ENCODE measurements at places on chromosomes 1 and 21. TPM values are rescaled to one million over a fixed set of nuclear protein-coding genes. Genes with fewer than 3 reads are reported as not detected.

LRRIQ3 gene
- total RNA-seq, result not detected

HOOK1 gene
- total RNA-seq, result not detected

LCE2C gene
- total RNA-seq, result not detected

OR10Z1 gene
- total RNA-seq, result not detected

OR2G6 gene
- total RNA-seq, result not detected

DNA sequence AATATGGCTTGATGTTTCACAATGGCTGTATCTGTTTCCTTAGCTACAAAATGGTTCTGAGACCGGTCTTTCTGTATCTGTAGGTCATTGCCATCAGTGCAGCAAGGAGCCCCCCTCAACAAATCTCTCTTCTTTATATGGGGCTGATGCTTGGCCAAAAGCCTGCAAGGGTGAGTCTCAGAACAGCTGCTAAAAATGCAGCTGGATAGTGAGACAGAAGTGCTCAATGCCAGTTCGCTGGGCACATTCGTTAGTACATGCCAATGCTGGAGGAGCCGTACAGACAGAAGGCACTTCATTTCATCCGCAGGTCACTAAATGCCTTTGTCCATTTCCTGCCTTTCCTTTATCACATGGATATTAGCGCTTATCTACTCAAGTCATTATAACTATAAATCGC, 67.3 kb downstream of the RUNX1 start:
- DNase-seq, result no peak
- H3K36me3 ChIP-seq, result no peaks in the 10 kb centered on the region
- H3K4me1 ChIP-seq, result no peaks in the 10 kb centered on the region
- H3K27ac ChIP-seq, result no peak overlapping the region

DNA sequence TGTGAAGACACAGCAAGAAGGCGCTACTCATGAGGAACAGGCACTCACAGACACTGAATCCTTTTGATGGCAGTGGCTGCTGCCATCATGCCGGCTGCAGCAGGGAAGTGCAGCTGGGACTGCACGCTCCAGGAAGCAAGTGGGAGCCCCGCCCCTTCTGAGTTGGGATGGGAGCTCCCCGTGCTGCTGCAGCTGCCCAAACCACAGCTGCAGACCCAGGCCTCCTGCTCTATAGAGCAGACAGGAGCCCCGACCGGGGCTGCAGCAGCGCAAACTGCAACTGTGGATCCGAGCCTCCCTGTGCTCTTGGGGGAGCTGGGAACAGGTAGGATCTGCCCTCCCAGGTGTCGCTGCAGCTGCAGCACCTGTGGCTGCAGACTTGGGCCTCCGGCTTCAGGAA, 65.2 kb upstream of the MARK1 start:
- DNase-seq, result no peak
- no peaks in the 10 kb centered on the region for H3K27me3 ChIP-seq
- H3K27ac ChIP-seq, result no peak overlapping the region
- H3K36me3 ChIP-seq, result no peaks in the 10 kb centered on the region
- H3K4me3 ChIP-seq, result no peak overlapping the region

GRCh38 chr1:221881805-221882581, 140.1 kb upstream of the DUSP10 start:
- DNase-seq, result no peak
- no peaks in the 10 kb centered on the region for H3K27me3 ChIP-seq
- no peak overlapping the region for H3K27ac ChIP-seq
- H3K4me1 ChIP-seq, result no peaks in the 10 kb centered on the region
- no peak overlapping the region for H3K4me3 ChIP-seq

GRCh38 chr1:90820745-90821144, 103.6 kb upstream of the BARHL2 start:
- H3K4me3 ChIP-seq, result no peak overlapping the region
- no peaks in the 10 kb centered on the region for H3K4me1 ChIP-seq
- no peaks in the 10 kb centered on the region for H3K27me3 ChIP-seq
- DNase-seq, result no peak

GRCh38 chr21:33732038-33732437, 89.7 kb downstream of the ITSN1 start:
- H3K4me3 ChIP-seq, result no peak overlapping the region
- peaks cover 14% of the 10 kb centered on the region for H3K36me3 ChIP-seq
- DNase-seq, result no peak
- H3K27ac ChIP-seq, result no peak overlapping the region
- no peaks in the 10 kb centered on the region for H3K4me1 ChIP-seq

DNA sequence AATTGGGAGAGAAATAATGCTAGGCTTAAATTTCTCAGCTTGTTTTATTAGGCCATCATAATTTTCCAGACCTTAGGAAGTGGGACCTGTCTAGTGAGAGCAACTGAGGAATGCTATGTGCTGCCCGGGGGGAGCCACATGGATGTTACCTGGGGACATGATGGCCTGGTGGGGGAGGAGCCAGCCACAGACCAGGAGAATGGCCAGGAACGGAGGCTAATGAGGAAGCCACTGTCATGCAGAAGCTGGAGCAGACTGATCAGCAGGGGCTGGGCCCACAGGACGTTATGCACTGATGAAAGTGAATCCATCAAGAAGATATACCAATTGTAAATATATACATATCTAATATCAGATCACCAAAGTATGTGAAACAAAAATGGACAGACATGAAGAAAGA, 4.6 kb upstream of the KRTAP10-1 start:
- H3K4me3 ChIP-seq, result no peak overlapping the region
- no peak for DNase-seq
- no peak overlapping the region for H3K27ac ChIP-seq
- no peaks in the 10 kb centered on the region for H3K27me3 ChIP-seq
- no peaks in the 10 kb centered on the region for H3K36me3 ChIP-seq
- H3K4me1 ChIP-seq, result no peaks in the 10 kb centered on the region

- H3K4me1 ChIP-seq, result no peaks in the 10 kb centered on the region
- H3K27ac ChIP-seq, result no peak overlapping the region
- no peak overlapping the region for H3K4me3 ChIP-seq
- DNase-seq, result no peak
These were observed 65.8 kb downstream of the TRIM11 start for GRCh38 chr1:228340686-228341449.

GRCh38 chr1:111927652-111928051, 61.8 kb downstream of the KCND3 start:
- H3K27me3 ChIP-seq, result no peaks in the 10 kb centered on the region
- H3K4me1 ChIP-seq, result no peaks in the 10 kb centered on the region
- no peak overlapping the region for H3K4me3 ChIP-seq
- DNase-seq, result peak; percentile 47
- H3K36me3 ChIP-seq, result no peaks in the 10 kb centered on the region

DNA sequence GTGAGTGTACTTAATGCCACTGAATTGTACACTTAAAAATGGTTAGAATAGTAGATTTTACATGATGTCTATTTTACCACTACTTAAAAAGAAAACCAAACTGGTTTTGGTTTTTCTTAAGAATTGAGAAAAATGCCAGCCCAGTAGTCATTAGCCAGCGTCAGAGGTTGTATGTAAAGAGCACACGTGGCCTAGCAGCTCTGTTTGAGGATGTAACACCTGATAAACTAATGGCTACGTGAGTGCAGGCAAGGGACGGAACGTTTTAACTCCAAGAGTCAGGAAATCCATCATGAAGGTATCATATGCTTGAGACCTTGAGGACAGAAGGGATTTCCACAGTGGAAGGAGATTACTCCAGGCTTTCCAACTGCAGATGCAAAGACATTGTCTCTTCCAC, 223.7 kb downstream of the MRPL39 start:
- H3K4me3 ChIP-seq, result no peak overlapping the region
- DNase-seq, result no peak
- H3K4me1 ChIP-seq, result no peaks in the 10 kb centered on the region
- no peak overlapping the region for H3K27ac ChIP-seq
- no peaks in the 10 kb centered on the region for H3K27me3 ChIP-seq

DNA sequence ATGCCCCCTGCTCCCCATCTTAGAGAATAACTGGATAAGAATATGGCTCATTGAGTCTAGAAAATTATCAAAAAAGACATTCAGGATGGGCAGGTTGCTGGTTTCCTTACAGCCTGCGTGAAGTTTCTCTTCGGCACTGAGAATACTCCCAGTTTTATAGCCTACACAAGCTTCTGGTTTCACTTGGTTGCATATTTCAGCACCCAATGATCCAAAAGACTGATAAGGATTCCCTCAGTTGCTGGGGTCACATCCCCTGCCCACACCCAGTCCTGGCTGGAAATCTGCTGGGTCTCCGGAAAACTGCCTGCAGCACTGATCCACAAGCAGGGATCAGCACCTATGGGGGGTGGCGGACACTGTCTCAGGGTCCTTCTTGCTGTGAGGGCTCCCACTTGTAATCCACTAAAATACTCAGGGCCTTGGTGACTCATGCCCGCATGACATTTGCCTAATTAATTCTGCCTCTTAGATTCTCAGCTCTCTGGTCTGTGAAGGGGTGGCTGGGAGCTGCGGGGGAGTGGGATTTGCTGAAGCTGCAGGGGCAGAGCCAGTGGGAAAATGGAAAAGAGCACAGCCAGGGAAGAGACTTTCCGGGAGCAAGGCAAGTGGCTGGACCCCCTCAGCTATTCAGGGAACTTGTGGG, 142.5 kb downstream of the ZNF648 start:
- H3K36me3 ChIP-seq, result no peaks in the 10 kb centered on the region
- no peak for DNase-seq
- H3K4me3 ChIP-seq, result no peak overlapping the region
- no peaks in the 10 kb centered on the region for H3K4me1 ChIP-seq
- H3K27ac ChIP-seq, result no peak overlapping the region
- H3K27me3 ChIP-seq, result no peaks in the 10 kb centered on the region

- no peaks in the 10 kb centered on the region for H3K4me1 ChIP-seq
- peaks cover 7% of the 10 kb centered on the region for H3K36me3 ChIP-seq
- no peak for DNase-seq
- H3K27ac ChIP-seq, result peak overlapping the region; percentile 67
These were observed 514 bp downstream of the S1PR1 start for GRCh38 chr1:101237229-101237837.

DNA sequence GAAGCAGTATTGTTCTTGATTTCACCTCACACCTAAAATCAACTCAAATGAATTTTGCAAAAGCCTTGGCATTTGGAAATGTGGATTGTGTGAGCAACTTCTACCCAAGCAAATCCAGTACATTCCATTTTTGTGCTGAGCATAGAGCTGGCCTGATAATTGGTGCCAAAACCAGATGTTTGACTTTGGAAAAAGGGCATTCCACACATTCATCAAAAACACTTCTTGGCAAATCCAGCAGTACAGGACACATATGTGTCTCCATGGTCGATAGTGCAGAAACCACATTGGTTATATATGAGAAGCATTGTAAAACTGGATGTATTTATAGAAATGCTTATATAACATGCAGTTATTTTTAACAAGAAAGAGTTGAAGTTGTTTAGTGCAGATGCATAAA, 210.4 kb downstream of the KCNK2 start:
- no peaks in the 10 kb centered on the region for H3K4me1 ChIP-seq
- no peaks in the 10 kb centered on the region for H3K27me3 ChIP-seq
- H3K4me3 ChIP-seq, result no peak overlapping the region

GRCh38 chr1:169113613-169114119, 7.2 kb downstream of the ATP1B1 start:
- H3K36me3 ChIP-seq, result peaks cover 4% of the 10 kb centered on the region
- no peak overlapping the region for H3K27ac ChIP-seq
- H3K27me3 ChIP-seq, result no peaks in the 10 kb centered on the region
- H3K4me1 ChIP-seq, result peaks cover 10% of the 10 kb centered on the region
- no peak for DNase-seq
- no peak overlapping the region for H3K4me3 ChIP-seq

GRCh38 chr1:86957221-86957620, 42.8 kb downstream of the HS2ST1 start:
- no peaks in the 10 kb centered on the region for H3K27me3 ChIP-seq
- H3K27ac ChIP-seq, result no peak overlapping the region
- H3K4me3 ChIP-seq, result no peak overlapping the region
- H3K4me1 ChIP-seq, result no peaks in the 10 kb centered on the region
- DNase-seq, result no peak

DNA sequence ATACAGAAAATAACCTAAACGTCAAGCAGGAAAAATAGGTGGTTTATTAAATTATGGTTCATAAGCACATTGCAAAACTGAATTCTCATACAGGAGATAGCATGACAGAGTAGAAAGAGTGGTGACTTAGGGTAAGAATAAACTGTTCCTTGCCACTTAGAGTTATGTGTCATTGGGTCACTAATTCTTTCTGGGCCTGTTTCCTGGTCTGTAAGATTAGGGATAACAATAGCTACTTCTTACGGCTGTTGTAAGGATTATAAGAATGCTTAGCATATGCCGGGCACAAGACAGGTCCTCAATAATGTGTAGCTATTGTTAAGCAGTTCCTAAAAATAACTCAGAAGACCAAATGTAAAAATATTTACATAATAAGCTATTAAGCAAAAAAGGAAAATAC, 24.2 kb downstream of the SNRNP40 start:
- peaks cover 69% of the 10 kb centered on the region for H3K36me3 ChIP-seq
- no peak for DNase-seq
- H3K4me3 ChIP-seq, result no peak overlapping the region
- no peak overlapping the region for H3K27ac ChIP-seq

- peak overlapping the region; percentile 36 for H3K27ac ChIP-seq
- H3K4me3 ChIP-seq, result no peak overlapping the region
- DNase-seq, result no peak
- peaks cover 16% of the 10 kb centered on the region for H3K36me3 ChIP-seq
These were observed 70.4 kb downstream of the MRPS6 start for GRCh38 chr21:34143685-34144182.

DNA sequence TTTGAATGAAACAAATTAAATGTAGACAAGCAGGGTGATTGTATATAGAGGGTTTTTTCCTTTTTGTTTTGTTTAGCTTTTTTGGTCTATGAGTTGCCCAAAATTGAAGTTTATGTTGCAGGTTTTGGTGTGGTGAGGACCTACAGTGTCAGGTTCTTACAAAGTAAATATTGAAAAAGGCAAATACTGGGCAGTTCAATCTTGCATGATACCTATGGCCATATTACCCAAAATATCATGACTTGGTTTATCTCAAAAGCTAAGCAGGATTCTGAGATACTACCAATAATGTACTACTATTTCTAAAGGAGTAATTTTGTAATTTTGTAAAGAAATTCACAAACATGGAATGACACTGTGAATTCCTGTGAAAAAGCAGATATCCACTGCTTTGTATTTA, 1.8 kb downstream of the DNAJB4 start:
- H3K36me3 ChIP-seq, result no peaks in the 10 kb centered on the region
- no peaks in the 10 kb centered on the region for H3K4me1 ChIP-seq
- no peak for DNase-seq
- peak overlapping the region; percentile 88 for H3K27ac ChIP-seq
- peak overlapping the region; percentile 74 for H3K4me3 ChIP-seq

- no peaks in the 10 kb centered on the region for H3K36me3 ChIP-seq
- no peak overlapping the region for H3K4me3 ChIP-seq
- H3K4me1 ChIP-seq, result no peaks in the 10 kb centered on the region
These were observed 909.1 kb downstream of the NCAM2 start for GRCh38 chr21:21907271-21907670.

- H3K36me3 ChIP-seq, result no peaks in the 10 kb centered on the region
- H3K4me3 ChIP-seq, result no peak overlapping the region
- H3K4me1 ChIP-seq, result no peaks in the 10 kb centered on the region
- H3K27ac ChIP-seq, result no peak overlapping the region
- no peaks in the 10 kb centered on the region for H3K27me3 ChIP-seq
These were observed 11.6 kb downstream of the PCBP3 start for GRCh38 chr21:45655124-45655523.
